ENCODE measurements at places on chromosomes 7 and 10.
A peak's percentile ranks its signal among the peaks of the same experiment; 100 is the strongest.

DNA sequence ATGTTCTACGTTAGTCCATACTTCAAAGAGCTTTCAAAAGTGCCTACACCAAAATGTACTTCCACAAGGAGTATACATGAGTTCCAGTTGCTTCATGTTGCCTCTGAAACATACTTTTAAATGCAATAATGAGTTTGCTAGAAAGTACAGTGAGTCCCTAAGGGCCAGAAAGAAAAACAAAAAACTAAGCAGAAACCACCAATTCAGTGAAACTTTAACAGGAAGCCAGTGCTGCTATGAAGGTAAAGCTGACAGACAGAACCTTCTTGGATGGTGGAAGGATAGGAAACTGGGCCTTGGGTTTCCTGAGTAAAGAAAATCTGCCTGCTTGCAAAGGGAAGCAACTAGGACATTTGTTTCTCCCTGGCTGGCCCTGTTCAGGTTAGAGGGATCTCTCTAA lies 104.2 kb downstream of the CTTNBP2 start:
- DNase-seq, result no peak

- DNase-seq, result no peak
Measured at GRCh38 chr10:10870523-10871241, 147.0 kb upstream of the CELF2 start.

GRCh38 chr7:6628045-6628444 lies 9.1 kb upstream of the ZNF316 start:
- no peak for DNase-seq

DNA sequence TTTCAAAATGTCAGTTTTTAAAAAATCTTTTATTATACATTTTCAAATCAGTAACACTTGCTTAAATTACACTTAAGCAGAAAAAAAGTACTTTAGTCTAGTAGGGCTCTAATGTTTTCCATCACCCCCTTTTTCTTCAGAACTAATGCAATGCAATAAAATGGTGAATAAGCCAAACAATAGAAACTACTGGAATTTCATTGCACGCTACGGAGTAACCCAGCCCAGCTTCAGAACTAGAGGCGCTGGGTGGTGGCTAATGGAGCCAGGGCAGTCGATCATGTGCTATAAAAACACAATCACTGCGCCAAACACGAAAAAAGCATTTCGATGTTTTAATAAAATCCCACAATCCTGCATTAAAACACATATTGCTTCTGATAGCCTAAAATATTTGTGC lies 59.9 kb upstream of the ODAD2 start:
- DNase-seq, result no peak

- peak; percentile 64 for DNase-seq
Measured at GRCh38 chr7:80681272-80681885, 42.9 kb downstream of the CD36 start.

- DNase-seq, result no peak
Measured at GRCh38 chr10:102159051-102159597, 6.9 kb downstream of the NOLC1 start.

GRCh38 chr10:36612436-36612835 lies 513.0 kb upstream of the ANKRD30A start:
- DNase-seq, result peak; percentile 2

DNA sequence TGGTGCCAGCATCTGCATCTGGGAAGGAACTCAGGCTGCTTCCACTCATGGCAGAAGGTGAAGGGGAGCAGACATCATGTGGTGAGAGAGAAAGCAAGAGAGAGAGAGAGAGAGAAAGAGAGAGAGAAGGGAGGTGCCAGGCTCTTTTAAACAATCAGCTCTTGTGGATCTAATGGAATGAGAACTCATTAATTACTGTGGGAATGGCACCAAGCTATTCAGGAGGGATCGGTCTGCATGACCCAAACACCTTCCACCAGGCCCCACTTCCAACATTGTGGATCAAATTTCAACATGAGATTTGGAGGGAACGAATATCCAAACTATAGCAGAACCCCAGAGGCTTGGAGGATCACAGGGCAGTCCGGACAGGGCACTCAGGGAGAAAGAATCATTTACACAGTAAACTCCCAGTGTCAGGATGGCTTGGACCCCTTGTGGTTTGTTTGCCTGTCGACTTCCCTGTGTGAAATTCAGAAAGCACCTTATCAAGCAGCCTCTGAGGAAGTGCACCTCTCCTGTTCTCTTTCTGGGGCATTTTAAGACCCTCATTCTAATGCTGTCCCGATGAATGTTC lies 308.5 kb downstream of the REEP3 start:
- DNase-seq, result no peak
